SIG-M5 (cell line): ENCODE measurements at places on chromosomes 3 and 15.

- DNase-seq = no peak
These were observed 321.5 kb upstream of the CTNNB1 start for GRCh38 chr3:40877631-40878463.

- no peak for DNase-seq
These were observed 17.0 kb downstream of the APH1B start for GRCh38 chr15:63294359-63294758.

- no peak for DNase-seq
These were observed 24.2 kb downstream of the TMEM44 start for GRCh38 chr3:194608981-194609380.

DNA sequence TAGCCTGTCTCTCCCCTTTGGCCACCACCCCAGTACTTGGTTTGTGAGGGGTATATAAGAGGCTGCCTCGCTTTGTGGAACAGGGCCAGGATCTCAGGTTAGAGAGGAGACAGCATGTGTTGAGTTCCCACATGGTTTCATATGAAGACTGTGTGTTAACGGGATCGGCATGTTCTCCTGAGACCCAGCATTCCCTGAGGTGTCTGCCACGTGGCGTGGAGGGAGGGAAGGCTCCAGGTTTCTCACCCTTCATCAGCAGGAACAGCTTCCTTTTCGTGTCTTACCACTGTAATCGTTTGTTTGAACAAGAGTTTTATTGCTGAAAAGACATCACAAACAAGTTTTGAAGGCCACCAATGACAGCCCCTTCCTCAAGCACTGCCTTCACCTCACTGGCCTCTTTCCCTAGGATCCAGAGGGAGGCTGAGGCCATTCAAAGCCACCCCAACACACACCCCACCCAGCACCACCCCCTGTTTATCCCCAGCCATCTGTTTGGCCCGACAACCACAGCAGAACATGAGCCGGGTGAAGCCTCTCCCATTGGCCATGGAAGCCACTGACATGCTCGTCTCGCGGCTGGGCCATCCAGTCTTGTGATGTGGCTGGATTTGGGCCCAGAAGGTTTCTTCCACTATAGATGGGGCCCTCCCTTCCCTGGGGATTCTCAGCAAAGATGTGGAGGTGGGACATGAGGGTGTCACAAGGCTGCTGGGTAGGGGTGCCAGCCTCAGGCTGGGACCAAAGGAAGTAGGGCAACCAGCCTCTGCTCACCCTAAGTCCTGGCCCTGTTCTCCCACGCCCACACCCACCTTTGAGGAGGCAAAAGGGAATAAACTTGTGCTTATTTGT is 10.0 kb downstream of the BHLHE40 start:
- no peak for DNase-seq

DNA sequence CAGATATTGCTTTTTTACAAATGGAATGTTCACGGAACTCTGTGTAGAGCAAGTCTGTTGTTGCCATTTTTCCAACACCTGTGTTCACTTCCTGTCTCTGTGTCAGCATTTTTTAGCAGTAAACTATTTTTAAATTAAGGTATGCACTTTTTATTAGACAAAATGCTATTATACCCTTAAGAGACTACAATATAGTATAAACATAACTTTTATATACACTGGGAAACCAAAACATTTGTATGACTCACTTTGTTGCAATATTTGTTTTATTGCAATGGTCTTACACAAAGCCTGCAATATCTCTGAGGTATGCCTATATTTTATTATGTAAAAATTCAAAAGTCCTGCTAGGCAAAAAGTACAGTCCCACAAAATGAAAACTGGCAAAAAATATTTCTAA is 39.8 kb upstream of the FGF7 start:
- no peak for DNase-seq
